ENCODE measurements at places on chromosomes 7 and 10.

- no peak for DNase-seq
These were observed 161.2 kb downstream of the PCLO start for GRCh38 chr7:83001362-83002040.

- no peak for DNase-seq
These were observed 46.8 kb upstream of the NAMPT start for GRCh38 chr7:106331441-106332175.

GRCh38 chr10:128560406-128560805 is 434.2 kb upstream of the MKI67 start:
- DNase-seq, result no peak

DNA sequence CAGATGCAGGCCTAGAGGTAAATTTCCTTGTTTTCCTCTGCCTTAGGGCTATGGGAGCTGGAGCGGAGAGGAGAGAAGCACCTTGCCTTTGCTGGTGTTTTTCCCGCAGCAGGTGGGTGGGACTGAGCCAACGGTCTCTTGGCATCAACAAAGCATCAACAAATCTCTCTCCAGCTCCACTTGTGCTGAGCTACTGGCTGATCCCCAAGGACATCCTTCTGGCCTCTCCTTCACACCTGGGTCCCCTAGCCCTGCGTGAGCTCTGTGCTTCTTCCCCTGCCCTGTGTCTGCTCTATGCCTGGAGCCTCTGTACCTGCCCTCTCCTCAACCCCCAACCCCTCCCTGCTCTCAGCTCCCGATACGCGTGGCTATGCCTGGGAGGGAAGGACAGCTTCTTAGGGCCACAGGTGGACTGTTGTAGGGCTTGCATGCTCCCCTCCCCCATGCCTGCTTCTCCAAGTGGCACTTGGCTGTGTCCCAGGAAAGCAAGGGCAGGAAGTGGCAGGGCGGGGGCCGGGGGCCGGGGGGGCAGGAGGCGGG is 3.2 kb upstream of the CLDN4 start:
- DNase-seq, result peak; percentile 100

DNA sequence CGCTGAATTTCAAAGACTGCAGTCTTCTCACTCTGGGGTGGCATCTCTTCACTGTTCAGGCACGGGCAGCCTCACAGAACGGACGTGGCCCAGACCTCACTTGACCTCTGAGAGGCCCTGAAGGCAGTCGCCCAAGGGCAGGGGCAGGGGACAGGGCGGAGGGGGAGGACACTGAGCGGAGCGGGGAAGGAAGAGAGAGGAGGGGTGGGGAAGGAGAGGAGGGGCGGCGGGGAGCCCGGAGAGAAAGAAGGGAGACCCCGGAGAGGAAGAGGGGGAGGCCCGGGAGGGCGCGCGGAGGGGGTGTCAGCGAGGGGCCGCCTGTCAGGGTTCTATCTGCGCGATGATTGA is 58.7 kb upstream of the COMTD1 start:
- DNase-seq, result no peak

DNA sequence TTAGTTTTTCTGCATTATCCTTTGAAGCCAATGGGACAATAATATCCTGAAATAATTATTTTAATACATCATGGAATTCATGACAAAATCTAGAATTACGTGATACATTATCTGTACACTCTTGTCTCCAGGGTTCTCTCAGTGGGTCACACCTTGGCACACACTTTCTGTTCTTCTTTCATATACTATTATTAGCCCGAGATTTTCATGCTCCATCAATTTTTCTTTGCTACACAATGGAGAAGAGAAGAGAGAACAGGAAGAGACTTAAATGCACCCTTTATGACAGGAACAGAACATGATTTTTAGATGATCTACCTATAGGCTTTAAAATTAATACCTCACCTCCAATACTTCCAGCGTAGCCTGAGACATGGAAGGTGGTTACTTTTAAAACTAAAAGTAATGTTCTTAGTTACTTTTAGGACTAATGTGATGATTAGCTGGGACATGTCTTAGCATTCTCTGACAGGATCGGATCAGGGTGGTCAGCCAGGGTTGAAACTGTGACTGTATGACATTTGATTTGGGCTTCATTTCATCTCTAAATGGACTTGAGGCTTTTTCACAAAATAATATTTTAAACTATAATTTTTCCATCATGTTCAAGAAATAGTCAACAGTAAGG is 148.2 kb upstream of the WNT16 start:
- DNase-seq, result no peak

DNA sequence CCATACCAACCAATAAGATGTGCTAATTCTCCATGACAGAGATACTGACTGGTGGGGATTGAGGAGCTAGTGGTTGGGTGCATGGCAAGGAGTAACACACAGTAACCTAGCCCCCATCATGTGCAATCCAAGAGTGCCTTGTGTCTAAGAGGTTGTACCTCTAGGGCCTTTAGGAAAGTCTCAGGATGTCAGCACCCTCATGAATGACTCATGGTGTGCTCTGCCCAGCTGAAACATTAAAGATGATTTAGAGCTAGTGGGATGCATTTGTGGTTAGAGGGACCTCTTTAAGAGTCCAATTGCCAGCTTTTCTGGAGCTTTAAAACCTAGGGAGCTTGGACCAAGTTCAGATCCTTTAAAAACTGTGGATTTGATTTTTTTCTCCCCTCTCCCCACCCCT is 181.1 kb downstream of the HERPUD2 start:
- DNase-seq, result no peak

DNA sequence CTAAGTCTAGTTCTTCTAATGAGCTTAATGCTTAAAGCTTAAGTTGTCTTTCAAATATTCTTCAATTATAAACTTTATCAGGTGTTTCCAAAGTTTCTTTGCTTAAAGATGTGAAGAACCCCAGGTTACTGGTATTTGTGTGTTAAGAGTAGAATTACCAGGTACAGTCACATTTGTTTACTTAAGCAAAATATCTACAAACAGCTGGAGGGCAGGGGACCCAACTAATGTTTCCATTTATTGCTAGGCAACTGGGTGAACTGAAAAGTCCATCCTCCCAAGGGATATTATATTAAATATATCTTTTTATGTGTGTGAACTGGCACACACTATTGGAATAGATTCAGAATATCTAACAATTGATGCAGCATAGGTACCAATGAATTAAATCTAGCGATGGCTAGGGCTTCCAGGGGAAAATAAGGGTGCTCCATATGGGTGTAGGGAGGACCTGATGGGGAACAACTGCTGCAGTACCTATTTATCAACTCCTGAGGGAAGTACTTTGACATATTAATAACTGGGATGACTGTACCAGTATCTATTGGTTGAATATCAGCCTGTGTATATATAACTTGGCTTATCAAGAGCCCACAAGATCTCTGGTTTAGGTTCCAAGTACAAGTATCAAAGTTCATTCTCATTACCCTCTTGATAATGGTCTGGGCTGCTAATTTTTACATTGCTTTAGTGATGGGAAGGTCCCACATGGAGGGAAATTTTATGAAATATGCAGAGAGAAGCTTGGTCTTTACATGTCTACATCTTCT is 10.3 kb upstream of the AGR3 start:
- DNase-seq, result no peak

GRCh38 chr7:55095672-55096071 is 76.9 kb downstream of the EGFR start:
- DNase-seq, result no peak

DNA sequence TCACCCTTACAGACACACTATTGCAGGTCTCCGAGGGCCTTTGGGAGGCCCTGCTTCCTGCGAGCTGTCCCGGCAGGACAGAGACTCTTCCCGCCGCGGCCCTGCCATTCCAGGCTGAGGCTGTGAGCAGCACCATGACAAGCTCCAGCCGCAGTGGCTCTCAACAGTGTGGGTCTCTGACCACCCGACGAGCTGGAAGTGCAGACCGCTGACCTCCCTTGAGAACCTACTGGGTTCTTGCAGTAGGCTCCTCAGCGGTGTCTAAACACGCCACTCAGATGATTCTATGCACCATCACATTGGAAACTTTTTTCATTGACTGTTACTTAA is 303.4 kb downstream of the WDR37 start:
- DNase-seq, result no peak

DNA sequence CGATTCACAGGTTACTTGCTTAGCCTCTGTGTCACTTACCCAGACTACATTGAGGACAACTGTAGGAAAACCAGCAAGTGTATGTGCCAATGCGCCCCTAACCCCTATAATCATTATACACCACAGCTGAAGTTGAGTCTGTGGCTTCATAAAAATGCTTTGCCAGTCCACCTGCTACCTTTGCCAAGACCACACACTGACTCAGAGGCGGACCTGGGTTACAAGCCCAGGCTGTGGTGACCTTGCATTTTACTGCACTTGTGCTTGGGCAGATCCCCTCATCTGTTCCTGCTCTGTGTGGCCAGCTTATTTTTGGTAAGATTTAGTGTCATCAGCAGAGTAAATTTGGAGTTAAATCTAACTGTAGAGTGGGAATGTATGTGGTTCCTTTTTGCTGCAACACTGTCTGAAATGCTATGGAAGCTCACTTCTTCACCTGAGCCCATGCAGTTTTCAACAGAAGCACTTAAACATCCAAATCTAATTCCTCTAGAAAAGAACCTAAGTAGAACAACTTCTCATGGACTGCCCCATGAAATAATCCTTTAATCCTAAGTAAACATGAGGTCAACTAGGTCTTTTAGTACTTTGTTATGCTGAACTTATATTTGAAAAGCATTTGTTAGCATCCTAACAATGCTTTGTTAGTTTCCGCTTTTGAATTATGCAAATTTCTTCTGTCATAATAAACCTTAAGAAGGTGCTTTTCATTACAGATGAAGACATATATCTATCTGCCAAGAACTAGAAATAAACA is 96.2 kb upstream of the AMPH start:
- DNase-seq, result no peak

GRCh38 chr10:17460756-17461155 is 6.4 kb upstream of the ST8SIA6 start:
- no peak for DNase-seq

- DNase-seq, result no peak
These were observed 118.6 kb downstream of the PON1 start for GRCh38 chr7:95205665-95206225.

DNA sequence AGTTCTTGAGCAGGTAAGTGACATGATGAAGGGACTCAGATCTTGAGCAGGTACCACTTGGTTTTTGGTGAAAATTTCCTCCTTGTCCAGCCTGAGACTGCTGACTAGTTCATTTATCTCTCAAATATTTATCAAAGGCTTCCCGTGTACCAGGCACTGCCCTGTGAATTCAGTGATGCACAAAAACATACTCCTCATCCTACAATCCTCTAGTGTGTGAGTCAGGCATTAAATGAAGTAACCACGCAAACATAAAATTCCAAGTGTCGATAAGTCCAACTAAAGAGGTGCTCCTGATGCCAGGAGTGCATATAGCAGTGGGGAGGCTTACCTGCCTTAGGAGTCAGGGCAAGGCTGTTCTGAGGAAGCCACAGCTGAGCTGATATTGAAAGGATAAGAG is 41.5 kb upstream of the LBX1 start:
- DNase-seq, result no peak

- no peak for DNase-seq
These were observed 52.2 kb downstream of the KMT2C start for GRCh38 chr7:152383341-152384234.

GRCh38 chr7:91628742-91629141 is 251.8 kb downstream of the MTERF1 start:
- DNase-seq, result no peak

DNA sequence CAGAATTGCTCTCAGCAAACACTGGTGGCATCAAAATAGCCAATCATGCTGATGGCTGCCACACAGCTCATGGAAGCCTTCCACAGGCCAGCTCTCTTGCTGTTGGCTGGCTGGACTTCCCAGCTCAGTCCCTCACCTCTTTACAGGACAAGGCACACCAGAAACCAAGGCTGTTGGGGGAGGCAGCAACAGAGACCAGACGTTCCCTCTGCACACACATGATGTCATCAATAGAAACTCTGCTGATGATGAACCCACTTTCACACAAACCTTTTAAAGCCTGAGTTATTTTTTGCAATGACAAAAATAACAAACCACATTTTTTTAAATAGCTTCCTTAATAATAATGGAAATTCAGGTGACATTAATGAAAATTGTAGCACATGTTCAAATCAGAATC is 300.9 kb upstream of the C7orf33 start:
- no peak for DNase-seq

GRCh38 chr10:74960670-74961069 is 134.3 kb downstream of the KAT6B start:
- no peak for DNase-seq

- DNase-seq, result no peak
These were observed 189.8 kb upstream of the IMMP2L start for GRCh38 chr7:111752022-111752582.

DNA sequence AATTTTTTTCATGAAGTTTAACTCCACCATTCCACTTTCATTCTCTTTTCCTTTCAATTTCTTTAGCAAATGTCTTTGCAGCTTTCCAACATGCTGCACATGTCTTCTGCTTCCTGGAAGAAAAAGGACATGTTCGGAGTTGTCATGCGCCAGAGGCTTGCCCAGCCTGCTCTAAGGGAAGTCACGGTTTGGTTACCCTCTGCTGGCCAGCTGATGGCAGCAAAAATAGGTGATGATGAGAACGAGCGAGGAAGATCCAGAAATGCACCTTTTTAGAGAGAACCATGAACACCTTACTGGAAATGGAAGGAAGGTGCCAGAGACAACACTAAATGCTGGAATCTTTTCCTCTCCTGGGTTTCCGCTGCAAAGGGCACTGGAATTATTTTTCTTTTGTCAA is 4.9 kb upstream of the ZSCAN21 start:
- DNase-seq, result no peak

DNA sequence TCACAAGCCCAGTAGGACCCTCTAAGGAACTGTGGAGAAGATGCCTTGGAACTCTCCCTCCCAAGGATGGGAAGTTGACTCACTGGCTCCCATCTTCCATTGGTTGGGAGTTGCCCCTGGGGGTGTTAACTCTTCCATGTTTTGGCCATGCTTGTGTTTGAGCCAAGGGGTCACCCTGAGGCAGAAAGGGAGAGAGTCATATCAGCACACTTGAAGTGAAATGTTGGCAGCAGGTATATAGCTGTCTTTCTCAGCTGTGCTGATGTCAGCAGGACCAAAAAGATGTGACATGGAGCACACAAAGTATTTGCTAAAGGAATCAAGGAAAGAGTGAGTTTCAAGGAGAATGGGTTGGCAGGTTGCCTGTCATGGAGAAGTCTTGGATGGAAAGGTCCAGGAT is 359.4 kb downstream of the RPS24 start:
- no peak for DNase-seq

DNA sequence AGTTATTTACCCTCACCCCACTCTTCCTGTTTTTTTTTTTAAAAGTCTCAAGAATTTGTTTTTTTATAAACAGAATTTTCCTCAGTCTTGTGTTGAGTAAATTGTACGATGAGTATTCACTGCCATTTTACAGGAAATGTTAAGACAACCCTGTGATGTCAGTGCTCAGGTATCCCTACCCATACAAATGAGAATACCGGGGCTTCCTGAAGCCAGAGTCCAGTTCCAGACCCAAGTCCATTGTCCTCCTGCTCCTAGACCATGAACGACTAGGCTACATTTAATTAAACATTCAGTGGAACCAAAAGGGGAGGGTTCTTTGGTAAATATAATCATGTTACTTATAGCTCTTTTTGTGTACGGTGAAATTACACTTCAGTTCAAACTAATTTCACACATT is 79.2 kb downstream of the GNAI1 start:
- no peak for DNase-seq

- no peak for DNase-seq
These were observed 13.3 kb downstream of the RBM17 start for GRCh38 chr10:6102128-6102527.

All from DMS79 (cell line).